Panc1 (cell line): ENCODE measurements at places on chromosomes 4 and X. TPM values are rescaled to one million over a fixed set of nuclear protein-coding genes. Genes with fewer than 3 reads are reported as not detected.

GRCh38 chr4:144304025-144304424 is 163.5 kb upstream of the GYPA start:
- H3K27me3 ChIP-seq = no peaks in the 10 kb centered on the region
- H3K36me3 ChIP-seq = no peaks in the 10 kb centered on the region
- no peak overlapping the region for H3K4me3 ChIP-seq

GRCh38 chrX:111349101-111349500 is 62.9 kb downstream of the DCX start:
- no peaks in the 10 kb centered on the region for H3K36me3 ChIP-seq
- H3K27me3 ChIP-seq = no peaks in the 10 kb centered on the region
- no peaks in the 10 kb centered on the region for H3K4me1 ChIP-seq
- no peak overlapping the region for H3K4me3 ChIP-seq

DNA sequence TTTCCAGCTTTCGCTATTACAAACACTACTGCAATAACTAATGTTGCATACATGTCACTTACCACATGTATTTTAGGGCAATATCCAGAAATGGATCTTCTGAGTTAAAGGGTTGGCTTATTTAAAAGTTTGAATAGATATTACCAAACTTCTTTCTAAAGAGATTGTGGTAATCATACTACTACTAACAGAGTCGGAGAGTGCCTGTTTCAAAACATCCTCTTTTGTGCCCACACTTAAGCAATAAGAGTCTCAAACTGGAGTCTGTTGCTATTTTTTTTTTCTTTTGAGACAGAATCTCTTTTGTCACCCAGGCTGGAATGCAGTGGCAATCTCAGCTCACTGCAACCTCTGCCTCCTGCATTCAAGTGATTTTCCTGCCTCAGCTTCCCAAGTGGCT is 35.8 kb downstream of the FGFBP1 start:
- H3K27me3 ChIP-seq = no peaks in the 10 kb centered on the region
- no peaks in the 10 kb centered on the region for H3K36me3 ChIP-seq
- H3K27ac ChIP-seq = no peak overlapping the region
- no peaks in the 10 kb centered on the region for H3K4me1 ChIP-seq

The CENPE gene
- total RNA-seq = 25.2 TPM

GRCh38 chr4:44629280-44629866 is 22.1 kb downstream of the YIPF7 start:
- no peak overlapping the region for H3K4me3 ChIP-seq
- H3K36me3 ChIP-seq = no peaks in the 10 kb centered on the region
- no peaks in the 10 kb centered on the region for H3K27me3 ChIP-seq
- no peak overlapping the region for H3K27ac ChIP-seq
